NT2/D1 (cell line): ENCODE measurements at places on chromosomes 1 and 21.

DNA sequence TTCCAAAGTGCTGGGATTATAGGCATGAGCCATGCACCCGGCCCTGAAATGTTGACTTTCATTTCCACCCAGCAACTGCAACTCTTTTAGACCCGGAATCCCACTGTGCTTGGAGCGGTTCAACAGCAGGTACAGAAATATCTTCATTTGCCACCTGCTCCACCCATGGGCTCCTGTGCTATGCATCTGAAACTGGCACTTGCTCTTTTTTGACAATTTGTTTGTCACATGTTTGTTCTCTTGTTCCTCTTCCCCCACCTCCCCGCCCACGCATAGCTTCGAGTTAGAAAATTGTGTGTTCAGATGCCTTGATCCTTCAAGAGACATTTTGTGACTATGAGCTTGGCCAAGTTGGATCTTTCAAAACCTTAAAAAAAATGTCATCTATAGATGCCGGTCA lies 2.4 kb upstream of the IFNLR1 start:
- no peak for DNase-seq

DNA sequence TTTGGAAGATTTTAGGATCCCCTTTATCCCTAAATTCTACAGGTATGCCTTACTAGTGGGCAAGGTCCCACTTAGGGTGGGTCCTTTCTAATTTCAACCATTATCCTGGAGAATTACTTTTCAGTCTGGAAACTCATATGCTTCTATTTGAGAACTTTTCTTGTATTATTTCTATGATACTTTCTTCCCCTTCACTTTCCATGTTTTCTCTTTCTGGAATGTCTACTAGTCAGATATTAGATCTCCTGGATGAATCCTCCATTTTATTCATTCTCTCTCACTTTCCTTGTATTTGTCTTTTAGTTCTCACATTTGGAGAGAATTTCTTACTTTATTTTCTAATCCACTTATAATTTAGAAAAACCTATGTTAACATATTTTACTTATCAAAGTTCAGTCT lies 83.9 kb upstream of the SIPA1L2 start:
- DNase-seq: no peak

DNA sequence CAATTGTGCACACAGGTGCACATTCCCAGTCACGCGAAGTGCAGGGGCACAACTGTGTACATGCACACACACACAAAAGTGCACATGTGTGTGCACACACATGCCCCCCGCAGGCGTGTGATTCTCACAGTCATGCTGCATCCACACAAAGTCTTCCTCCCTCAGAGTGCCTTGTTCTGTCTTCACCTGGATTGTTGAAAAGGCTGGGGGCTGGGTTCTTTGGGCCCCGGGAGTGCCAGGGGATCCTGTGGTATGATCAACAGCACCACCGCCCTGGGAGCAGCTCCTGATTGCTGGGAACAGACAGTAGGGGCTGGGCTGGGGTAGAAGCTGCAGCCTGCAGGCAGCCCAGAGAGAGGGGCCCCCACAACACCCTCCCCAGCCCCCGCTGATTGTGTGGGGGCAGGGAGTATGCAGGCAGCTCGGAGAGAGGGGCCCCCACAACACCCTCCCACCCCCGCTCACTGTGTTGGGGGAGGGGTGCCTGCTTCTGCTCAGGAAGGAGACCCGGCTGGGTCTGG lies 3.4 kb downstream of the COL18A1 start:
- DNase-seq: no peak

GRCh38 chr21:16768096-16768495 lies 744.7 kb upstream of the CXADR start:
- DNase-seq: no peak

DNA sequence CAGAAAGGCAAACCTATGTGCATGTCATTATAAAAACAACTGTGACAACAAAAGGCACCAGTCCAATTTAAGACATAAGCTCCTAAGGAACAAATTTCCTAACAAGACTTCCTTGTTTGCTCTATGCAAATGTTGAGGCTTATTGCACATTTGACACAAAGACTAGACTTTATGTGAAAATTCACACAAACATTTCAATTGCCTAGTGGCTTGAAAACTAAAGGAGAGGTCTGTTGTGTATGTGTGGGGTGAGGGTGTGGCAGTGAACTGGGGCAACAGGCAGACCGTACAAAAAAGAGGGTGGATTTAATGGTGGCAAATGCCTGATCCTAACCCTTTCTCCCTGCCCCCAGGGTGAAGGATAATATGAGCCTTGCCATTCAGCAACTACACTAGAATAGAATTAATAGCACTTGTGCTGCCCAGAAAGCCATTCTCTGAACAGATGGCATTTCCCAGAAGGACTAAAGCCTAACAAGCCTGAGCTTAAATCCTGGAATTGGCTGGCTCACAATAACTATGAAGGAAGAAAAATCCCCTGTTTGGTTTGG lies 73.9 kb downstream of the GLUL start:
- no peak for DNase-seq

DNA sequence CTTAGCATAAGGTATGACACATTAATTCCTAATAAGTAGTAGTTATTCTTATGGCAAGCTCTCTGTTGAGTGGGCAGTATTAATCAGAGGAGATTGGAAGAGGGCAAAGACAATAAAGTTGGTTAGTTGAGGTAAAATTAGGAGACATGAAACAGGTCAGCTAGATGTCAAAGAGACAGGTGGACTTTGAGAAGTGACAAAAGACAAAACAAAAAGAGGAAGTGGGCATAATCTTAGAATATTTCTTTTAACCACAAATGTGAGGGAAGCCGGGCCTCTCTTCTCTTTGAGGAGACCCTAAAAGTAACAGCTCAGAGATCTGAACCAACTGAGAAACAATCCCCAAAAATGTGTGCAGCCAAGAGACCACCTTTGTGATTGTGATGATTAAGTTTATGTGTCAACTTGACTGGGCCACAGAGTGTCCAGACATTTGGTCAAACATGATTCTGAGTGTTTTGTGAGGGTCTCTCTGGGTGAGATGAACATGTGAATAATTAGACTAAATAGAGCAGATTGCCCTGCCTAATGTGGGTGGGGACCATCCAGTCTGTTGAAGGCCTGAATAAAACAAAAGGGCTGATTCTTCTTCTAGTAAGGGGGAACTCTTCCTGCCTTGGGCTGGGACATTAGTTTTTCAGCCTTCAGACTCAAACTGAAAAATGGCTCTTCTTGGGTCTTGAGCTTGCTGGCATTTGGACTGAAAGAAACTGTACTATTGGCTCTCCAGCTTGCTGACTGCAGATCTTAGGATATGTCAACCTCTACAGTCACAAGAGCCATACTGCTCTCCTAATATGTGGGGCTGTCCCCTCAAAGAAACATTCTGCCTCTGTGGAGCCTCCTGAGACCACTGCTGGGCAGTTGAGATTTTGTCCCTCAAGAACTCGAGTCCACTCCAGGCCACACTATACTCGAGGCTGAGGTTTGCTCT lies 40.0 kb downstream of the FCRL5 start:
- DNase-seq: no peak

DNA sequence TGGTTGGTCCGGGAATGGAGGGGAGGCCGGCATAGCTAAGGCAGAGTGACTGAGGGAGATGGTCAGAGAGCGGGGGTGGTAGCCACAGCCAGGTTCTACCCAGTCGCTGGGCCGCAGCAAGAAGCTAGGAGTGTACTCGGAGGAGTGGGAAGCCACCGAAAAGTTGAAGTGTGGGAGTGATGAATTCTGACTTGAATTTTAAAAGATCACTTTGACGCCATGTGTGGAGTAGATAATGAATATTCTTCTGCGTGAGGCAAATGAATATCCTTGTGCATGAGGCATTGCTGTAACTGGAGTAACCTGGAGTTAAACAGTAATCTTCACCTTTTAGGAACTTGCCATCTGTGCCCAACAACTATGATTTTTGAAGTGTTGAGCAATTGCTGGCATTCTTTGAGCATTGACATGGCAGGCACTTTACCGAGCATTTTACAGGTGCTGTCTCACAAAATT lies 6.9 kb downstream of the CTPS1 start:
- no peak for DNase-seq

- DNase-seq: no peak
These were observed 25.9 kb downstream of the RUNX3 start for GRCh38 chr1:24903955-24904730.

GRCh38 chr1:70112838-70113237 lies 92.5 kb downstream of the LRRC40 start:
- no peak for DNase-seq

- no peak for DNase-seq
These were observed 1383.1 kb upstream of the ADGRL2 start for GRCh38 chr1:80417671-80418070.

DNA sequence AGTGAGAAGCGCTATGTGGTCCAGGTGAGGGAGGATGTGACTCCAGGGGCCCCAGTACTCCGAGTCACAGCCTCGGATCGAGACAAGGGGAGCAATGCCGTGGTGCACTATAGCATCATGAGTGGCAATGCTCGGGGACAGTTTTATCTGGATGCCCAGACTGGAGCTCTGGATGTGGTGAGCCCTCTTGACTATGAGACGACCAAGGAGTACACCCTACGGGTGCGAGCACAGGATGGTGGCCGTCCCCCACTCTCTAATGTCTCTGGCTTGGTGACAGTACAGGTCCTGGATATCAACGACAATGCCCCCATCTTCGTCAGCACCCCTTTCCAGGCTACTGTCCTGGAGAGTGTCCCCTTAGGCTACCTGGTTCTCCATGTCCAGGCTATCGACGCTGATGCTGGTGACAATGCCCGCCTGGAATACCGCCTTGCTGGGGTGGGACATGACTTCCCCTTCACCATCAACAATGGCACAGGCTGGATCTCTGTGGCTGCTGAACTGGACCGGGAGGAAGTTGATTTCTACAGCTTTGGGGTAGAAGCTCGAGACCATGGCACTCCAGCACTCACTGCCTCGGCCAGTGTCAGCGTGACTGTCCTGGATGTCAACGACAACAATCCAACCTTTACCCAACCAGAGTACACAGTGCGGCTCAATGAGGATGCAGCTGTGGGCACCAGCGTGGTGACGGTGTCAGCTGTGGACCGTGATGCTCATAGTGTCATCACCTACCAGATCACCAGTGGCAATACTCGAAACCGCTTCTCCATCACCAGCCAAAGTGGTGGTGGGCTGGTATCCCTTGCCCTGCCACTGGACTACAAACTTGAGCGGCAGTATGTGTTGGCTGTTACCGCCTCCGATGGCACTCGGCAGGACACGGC lies 2.2 kb downstream of the CELSR2 start:
- no peak for DNase-seq

GRCh38 chr1:48741380-48741779 lies 35.3 kb downstream of the BEND5 start:
- no peak for DNase-seq

DNA sequence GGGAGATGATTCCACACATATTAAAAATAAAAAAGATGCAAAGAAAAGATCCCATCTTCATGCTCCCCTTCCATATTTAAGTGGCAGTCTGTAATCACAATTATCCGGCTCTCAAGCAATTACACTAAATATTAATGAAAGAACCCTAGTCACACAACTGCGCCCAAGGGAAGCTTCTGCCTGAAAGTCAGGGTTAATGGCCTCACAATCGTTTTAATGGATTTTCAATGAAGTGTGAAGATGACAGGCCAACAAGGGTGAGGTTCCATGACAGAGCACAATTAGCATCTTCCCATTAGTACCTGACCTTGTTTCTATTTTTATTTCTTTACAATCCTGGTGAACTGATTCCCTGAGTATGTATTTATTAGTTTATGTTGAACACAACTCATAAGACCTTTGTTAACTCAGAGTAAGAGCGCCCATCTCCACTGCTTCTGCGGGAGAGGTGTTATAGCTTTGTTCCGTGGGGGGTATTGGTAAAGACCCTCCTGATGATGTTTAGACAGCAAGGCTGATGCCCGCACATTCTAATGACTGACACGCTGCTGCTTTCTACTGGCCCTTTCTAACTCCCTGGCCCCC lies 80.9 kb downstream of the IER5 start:
- no peak for DNase-seq

DNA sequence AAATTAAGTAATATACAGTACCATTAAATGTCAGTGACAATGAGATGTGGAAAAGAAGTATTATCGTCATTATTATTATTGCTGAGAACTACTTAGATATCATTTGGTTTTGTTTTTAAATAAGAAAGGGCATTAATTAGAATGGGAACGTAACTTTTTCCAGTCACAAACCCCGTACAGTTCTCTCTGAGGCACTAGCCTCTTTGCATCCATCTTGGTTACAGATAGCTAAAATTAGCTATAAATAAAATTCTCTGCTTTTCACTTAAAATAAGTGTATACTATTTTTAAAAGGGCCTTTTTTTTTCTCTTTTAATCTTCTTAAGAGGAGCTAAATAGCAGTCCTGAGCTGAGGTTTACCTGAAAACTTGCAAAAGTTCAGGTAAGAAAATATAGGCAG lies 7.6 kb downstream of the PTGS2 start:
- DNase-seq: no peak
